ENCODE measurements at places on chromosomes 5 and 9. TPM values are rescaled to one million over a fixed set of nuclear protein-coding genes. Genes with fewer than 3 reads are reported as not detected.

The FOXD1 gene
- 7.8 TPM for total RNA-seq

The TEK gene
- not detected for total RNA-seq

The RBM22 gene
- 60.8 TPM for total RNA-seq

The SAXO1 gene
- total RNA-seq, result not detected

GRCh38 chr5:17277907-17278306 lies 60.5 kb downstream of the BASP1 start:
- no peak for DNase-seq

DNA sequence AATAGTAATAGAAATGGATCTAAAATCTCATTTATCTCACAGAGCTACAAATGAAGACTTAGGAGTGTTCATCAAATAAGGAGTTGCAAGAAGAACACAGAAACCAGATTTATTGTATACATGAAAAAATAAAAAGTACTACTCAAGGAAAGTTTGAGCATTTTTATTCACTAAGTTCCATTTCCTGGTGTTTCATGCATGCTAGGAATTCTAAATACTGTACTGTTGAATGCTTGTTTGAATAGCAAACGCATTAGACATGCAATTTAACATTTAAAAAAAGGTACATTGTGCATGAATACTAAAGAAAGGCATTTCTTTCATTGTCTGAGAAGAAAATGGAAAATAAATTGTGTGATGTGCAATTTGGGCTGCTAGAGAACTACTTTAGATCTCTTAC lies 52.1 kb downstream of the C6 start:
- DNase-seq, result no peak

GRCh38 chr9:135968083-135968476 lies 6.9 kb upstream of the UBAC1 start:
- no peak for DNase-seq

DNA sequence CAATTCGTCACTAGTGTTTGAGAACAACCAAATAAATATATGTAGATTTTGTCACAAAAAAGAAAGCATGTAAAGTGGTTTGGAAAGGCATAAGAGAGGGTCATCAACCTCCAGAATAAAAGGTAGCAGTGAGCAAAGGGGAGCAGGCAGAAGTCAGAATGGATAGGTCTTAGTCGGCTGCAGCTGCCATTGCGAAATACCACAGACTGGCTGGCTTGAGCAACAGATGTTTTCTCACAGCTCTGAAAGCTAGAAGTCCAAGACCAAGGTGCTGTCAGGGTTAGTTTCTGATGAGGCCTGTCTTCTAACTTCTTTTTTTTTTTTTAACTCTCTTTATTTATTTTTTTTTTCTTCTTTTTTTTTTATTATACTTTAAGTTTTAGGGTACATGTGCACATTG lies 208.1 kb upstream of the PIK3R1 start:
- no peak for DNase-seq

DNA sequence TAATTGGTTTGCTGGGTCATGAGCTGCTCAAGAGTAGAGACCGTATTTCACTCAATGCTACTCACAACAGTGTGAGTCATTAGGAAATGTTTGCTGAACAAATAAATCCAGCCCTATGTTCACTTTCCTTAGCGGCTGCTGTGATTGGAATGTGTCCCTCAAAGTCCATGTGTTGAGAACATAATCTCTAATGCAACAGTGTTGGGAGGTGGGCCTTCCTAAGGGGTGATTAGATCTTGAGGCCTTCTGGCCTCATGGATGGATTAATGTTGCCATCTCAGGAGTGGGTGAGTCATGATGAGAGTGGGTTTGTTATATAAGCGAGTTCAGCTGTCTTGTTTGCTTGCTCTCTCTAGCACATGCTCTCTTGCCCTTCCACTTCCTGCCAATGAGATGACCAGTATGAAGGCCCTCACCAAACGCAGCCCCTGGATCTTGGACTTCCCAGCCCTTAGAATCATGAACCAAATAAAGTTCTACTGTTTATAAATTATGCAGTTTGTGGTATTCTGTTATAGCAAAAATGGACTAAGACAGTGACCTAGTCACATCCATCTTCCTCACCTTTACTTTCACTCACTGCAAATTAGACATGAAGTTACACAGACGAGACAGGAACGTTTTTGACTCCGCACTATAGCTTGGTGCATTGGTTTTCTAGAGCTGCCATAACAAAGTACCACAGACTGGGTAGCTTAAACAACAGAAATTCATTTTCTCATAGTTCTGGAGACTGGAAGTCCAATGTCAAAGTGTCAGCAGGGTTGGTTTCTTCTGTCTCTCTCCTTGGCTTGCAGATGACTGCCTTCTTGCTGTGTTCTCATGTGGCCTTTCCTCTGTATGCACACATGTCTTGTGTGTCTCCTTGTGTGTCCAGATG lies 50.9 kb upstream of the FAM169A start:
- DNase-seq, result peak; percentile 53

GRCh38 chr5:179309383-179309670 lies 35.9 kb downstream of the ADAMTS2 start:
- no peak for DNase-seq

- DNase-seq, result no peak
Measured at GRCh38 chr5:62825623-62826220, 247.1 kb downstream of the LRRC70 start.

GRCh38 chr5:80917631-80918030 lies 42.5 kb upstream of the RASGRF2 start:
- DNase-seq, result no peak

DNA sequence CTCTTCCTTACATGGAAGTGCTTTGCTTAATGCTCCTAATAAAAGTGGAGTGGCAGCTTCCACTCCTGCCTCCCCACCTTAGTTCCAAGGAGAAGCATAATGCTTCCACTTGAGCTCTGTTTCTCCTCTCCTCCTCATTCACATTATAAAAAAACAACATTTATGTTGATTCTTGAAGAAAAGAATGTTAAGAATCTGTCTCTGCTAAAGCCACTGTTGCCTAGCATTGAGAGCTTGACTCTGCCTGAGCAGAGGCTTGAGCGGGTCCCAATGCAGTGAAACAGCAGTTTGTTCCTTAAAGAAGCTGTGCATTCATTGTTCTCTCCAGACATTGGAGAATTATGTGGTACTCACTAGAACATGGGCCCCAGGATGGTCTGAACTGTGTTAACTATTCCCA lies 101.5 kb upstream of the GHR start:
- no peak for DNase-seq

DNA sequence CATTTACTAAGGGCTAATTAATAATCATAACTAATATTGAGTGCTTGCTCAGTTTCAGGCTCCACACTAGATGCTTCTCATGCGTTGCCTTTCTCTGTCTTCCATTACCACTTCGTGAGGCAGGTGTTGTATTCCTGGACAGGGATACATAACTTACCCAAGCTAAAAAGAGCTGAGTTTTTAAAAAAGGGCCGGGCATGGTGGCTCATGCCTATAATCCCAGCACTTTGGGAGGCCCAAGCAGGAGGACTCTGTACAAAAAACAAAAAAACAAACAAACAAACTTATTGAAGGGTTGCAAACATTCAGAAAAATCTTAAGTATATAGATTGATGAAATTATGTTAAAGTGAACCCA lies 12.1 kb upstream of the ANKRD33B start:
- no peak for DNase-seq

DNA sequence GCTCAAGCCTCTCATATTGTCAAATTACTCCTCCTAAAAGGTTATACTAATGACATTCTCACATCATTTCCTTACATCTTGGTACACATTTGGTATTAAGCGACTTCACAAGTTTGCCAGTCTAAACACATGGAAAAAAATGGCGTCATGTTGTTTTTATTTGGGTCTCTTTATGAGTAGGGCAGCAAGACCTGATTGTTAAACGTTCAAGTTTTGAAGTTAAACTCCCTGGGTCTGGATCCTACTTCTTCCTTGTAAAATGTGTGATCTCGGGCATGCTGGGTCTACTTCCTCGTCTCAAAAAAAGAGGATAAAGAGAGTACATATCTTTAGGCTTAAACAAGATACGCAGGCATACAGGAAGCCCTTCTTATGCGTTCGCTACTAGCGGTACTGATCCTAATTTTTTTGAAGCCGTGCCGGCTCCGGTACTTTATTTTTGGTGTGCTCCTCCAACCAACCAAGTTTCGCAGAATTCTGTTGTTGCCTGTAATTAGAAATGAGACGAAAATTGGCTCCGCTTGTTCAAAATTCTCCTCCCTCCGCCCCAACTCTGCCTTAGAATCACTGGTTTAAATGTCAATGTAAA lies 596 bp upstream of the CDC37L1 start:
- no peak for DNase-seq

- DNase-seq, result peak; percentile 45
Measured at GRCh38 chr5:54243483-54244080, 66.8 kb downstream of the ARL15 start.
